ENCODE measurements at places on chromosomes 1 and 21.

DNA sequence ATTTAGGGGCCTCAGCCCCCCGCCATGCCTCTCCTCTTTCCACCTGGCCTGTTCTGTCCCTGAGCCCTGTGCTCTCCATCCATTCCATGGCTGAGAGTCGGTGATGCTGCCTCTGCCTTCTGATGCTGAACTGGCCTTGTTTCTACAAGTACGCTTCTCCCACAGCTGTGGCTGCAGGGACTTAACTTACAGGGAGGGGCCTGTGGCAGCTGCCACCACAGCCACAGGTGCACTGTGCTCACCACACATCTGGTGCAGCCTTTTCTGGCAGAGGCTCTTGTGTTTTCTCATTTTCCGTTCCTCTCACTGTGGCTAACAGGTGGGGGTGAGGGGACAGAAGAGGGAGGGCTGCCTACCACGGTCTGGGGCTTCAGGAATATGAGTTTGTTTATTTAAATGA, 4.2 kb downstream of the FMO1 start:
- no peak for DNase-seq

DNA sequence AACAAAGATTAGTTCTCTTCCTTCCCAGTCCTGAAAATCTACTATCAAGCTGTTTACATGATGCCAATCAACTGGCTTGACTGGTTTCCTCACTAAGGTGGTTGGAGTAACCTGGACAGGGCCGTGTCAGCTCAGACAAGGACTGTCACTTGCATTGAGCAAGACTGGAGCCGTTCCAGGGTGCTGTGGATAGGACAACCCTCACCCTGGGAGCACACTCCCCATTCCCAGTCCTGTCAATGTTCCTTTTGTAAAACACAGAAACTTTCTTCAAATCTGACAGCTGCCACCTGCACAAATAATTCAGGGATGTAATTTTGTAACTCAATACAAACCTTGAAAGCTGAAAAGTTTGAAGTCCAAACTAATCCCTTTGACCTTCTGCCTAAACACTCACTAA, 31.4 kb downstream of the PLPP3 start:
- DNase-seq = no peak

DNA sequence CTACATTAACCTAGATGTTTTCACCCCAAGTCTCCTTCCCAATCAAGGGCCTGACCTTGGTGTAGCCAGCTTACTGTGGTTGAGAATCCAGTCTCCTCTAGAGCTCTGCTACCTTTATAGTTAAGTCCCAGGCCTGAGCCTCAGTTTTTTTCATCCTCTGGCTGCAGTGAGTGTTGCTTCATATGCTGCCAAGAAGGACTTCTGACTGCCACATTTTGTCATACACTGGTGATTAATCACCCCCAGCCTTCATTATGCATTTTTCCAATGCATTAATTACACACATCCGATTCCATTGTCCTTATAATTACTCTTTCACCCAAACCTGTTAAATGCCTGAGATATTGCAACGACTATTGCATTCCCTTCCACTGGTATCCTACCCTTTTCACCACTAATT, 66.3 kb upstream of the FGGY start:
- DNase-seq = no peak

GRCh38 chr1:38578271-38578951, 281.2 kb downstream of the RRAGC start:
- no peak for DNase-seq

DNA sequence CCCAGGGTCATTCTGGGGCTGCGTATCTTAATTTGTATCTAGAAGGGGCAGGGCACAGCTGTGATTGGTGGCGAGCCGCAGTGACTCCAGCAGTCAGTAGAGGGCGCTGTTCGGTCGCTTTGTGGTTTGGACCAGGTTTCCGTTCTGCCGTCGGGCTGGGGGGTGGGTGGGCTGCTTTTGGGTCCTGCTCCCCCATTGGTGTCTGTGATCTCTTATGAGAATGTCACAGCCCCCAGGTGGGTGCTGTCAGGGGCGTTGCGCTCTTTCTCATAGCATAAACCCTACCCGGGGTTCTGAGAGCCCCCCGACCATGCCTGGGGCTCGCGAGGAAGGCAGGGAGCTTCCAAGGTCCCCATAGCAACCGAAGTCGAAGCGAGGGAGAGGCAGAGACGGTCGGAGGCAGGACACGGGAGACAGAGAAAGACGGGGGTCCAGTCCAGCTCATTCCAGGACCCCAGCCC, 5.4 kb downstream of the TFF3 start:
- DNase-seq = peak; percentile 32

GRCh38 chr1:68542586-68542985, 45.7 kb upstream of the DEPDC1 start:
- DNase-seq = no peak

GRCh38 chr1:234722904-234723720, 113.1 kb upstream of the IRF2BP2 start:
- DNase-seq = peak; percentile 79
